ENCODE measurements at places on chromosomes 5 and 9.

DNA sequence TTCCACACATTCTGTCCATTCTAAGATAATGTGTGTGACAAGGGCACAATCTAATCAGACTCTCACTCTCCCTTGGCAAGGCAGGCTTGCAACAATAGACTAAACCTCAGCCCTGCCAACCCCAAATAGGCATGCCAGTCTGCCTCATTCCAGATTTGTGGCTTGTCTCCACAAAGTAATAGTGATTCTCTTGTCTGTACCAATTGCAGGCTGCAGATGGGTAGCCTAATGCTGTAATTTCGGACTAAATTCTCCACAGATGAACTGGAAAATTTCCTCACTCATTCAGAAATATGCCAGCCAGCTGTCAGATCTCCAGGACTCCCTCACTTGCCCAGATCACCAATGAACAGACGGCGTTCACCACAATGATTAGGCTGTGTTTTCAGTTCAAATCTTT lies 413.6 kb downstream of the ELAVL2 start:
- no peak for DNase-seq

- no peak for DNase-seq
These were observed 274.7 kb downstream of the ELAVL2 start for GRCh38 chr9:23551311-23551721.

DNA sequence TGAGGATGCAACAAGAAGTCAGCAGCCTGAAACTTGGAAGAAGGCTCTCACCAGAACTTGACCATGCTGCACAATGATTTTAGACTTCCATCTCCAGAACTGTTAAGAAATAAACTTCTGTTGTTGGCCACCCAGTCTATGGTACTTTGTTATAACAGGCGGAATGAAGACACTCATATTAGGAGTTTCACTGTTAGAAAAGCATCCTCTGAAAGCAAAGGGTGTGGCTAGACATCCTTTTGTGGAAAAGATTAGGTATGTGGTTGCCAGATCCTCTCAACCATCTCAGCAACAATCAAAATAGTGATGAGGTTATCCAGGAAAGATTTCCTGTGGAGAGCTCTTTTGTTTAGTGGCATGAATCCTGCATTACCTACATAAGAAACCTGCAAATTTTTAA lies 20.7 kb downstream of the ITGA2 start:
- no peak for DNase-seq

DNA sequence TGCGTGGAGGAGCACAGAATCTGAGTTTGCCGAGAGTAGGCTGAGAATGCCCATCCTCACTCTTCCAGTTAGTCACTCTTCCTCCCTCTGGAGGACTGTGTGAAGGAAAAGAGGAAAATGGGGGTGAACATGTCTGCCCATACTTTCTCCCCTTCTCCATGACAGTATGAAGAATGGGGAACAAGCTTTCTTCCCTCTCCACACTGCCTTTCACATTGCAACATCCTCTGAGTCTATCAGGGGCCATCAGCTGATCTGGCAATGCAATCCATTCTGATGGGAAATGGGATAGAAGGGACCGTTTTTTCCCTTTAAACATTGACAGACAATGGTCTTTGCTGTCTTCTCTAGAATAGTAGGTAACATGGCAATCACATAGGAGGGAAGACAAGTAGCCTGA lies 56.8 kb downstream of the UGCG start:
- no peak for DNase-seq

DNA sequence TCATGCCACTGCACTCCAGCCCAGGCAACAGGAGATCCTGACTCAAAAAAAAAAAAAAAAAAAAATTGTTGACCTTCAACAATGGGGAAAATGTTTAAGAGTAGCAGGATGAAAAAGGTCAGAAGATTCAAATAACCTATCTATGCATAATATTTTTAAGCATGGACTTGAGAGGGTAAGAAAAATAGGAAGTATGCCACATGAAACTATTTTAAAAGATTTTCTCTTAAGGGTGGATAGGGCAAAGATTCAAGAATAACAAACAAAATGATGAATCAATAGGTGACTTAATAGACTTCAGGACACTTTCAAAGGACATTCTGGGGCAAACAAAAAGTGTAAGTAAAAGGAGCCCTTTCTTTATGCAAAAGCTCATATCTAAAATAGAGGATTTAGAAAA lies 3.2 kb downstream of the TEX48 start:
- no peak for DNase-seq

- DNase-seq, result no peak
These were observed 49.1 kb downstream of the SUSD1 start for GRCh38 chr9:112125951-112126388.

DNA sequence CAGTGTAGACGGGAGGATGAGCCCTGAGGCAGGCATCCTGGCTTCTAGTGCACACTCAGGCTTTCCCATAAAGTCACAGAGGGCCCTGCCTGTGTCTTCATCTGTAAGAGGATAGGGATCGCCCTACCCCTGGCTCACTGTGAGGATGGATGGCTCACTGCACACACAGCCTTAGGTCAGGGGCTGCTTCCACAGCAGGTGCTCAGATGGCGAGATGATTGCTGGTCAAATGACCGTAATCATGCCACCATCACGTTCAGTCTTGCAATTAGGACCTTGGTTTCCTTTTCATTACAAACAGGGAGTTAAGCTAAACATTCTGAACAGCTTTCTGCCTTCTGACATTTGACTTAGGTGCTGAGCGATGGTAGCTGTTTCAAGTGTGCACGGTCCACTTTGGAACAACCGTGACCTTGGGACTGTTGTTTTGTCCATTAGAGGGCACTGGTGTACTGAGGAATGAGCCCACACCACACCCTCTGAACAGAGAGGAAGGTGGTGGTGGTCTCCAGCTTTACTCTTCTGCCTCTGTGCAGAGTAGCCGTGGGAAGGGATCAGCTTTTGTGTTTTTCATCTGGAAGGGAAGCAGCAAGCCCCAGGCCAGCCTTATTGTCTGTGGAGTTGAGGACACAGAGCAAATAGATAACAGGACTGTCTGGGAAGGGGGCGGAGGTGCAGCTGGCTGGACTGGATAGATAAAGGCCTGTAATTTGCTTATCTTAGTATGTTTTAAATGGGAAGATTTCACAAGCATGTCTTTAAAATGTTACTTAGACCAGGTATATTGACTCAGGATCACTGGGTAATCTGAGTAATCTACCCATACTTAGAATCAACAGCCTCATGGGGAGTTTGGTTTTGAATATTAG lies 183.1 kb downstream of the TRIO start:
- no peak for DNase-seq

DNA sequence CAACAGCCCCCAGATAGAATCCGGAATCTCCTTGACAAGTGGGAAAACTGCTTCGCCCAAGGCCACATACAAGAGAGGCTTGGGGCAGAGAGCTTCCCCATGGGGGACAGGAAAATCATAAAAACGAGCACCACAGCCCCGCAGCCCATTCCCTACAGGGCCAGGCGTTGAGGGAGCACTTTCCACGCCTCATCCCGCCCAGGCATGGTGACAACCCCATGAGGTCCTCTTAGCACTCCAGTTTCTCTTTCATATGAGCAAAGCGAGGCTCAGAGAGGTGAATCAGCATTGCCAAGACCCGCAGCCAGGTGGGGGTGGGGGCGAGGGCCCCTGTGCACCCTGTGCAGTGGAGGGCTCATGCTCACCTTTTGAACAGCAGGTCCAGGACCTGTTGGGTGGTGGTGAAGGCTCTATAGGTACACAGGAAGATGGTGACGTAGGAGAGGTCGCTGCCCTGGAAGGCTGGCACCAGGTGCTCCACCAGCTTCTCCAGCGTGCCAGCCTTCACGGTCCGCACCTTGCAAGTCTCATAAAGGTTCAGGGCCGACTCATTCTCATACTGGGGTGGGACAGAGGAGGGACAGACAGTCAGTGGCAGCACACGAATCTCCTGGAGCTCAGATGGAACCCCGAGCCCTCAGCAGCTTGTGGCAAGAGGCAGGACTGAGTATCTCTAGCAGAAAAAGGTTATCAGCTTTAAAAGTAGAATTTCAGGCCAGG lies 10.9 kb downstream of the RALGDS start:
- no peak for DNase-seq

- no peak for DNase-seq
These were observed 29.3 kb upstream of the CLPTM1L start for GRCh38 chr5:1374030-1374678.

DNA sequence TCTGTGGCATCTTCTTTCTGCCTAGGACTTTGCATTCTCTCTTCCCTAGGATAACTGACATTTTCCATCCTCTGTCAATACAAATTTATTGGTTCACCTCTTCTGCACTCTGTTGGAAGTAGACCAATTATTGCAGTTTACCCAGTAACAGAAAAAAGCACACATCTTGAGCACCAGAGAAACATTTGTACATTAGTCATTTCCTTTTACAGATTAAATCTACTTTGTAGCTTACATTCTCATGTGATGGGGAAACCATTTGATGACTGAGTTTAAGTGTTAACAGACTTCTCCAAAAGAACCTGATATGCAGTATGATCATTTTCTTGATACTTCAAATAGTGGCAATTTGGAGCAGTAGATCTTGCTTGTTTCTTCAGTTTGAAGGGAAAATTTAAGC lies 1098.8 kb downstream of the DTWD2 start:
- no peak for DNase-seq

DNA sequence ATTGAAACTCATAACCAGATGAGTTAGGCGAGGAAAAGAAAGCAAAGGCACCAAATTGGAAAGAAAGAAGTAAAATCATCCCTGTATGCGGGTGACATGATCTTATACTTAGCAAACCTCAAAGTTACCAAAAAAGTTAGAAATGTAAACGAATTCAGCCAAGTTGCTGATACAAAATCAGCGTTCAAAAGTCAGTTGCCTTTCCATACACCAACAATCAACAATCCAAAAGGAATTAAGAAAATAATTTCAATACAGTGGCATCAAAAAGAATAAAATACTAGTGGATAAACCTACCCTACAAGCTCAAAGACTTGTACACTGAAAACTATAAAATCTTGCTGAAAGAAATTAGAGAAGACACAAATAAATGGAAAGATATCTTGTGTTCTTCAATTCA lies 14.5 kb downstream of the OBP2B start:
- DNase-seq, result no peak

DNA sequence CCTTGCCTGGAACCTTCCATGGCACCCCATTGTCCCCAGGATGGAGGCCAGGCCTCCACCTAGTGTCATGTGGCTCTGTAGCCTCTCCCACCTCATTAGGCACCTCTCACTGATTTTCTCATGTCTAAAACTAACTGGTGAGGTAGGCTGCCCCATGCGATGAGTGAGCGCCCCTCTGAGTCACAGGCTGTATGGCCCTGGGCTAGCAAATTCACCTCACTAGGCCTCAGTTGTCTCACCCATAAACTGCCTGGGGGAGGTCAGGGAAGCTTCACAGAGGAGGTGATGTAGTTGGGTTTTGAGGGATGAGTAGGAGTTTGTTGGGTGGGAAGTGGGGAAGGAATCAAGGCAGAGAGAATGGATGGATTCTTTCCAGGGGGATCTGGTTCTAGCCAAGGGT lies 8.8 kb downstream of the RXRA start:
- DNase-seq, result no peak
